Osteoblast (primary cell): ENCODE measurements at places on chromosomes 3 and 15. TPM values are rescaled to one million over a fixed set of nuclear protein-coding genes. Genes with fewer than 3 reads are reported as not detected.

- DNase-seq, result no peak
These were observed 116.9 kb downstream of the TP63 start for GRCh38 chr3:189748046-189748445.

GRCh38 chr3:172221547-172221946, 182.2 kb downstream of the FNDC3B start:
- DNase-seq, result peak; percentile 78

GRCh38 chr15:77418966-77419835, 703 bp downstream of the PEAK1 start:
- DNase-seq, result peak; percentile 82

The SERPINI2 gene
- total RNA-seq, result not detected in 2 replicates

DNA sequence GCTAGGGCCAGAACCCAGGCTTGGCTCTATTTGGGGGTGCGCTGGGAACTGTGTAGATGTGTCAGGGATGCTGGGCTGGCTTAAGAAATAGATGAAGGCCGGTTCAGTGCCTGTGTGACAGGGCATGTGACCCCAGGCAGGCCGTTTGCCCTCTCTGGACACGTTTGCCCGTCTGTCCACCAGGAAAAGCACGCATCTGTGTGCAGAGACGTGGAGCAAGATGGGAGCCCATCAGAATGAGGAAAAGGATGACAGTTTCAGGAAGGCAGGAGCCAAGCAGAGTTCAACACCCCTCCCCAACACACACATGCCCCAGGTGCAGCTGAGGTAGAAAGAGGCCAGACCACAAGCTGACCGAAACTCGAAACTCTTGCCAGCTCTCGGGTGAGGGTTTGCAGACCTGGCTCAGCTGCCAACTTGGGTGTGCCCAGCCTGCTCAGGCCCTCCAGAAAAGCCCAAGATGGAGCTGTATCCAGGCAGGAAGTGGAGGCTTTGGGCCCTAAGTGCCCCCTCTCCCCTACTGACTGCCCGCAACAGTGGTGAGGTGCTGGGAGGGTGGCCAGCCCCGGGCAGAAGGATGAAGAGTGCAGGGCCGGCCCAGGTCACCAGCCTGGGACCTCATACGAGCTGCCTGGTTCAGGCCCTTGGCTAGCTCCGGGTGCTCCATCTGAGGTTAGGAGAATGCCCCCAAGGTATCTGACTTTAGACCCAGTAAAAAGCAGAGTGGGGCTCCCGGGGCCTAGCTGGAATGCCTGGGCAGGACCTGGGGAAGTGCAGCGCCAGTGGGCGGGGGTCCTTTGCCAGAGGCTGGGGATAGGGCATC, 10.2 kb upstream of the MESP1 start:
- DNase-seq, result no peak

The UROC1 gene
- total RNA-seq, result not detected in 2 replicates

DNA sequence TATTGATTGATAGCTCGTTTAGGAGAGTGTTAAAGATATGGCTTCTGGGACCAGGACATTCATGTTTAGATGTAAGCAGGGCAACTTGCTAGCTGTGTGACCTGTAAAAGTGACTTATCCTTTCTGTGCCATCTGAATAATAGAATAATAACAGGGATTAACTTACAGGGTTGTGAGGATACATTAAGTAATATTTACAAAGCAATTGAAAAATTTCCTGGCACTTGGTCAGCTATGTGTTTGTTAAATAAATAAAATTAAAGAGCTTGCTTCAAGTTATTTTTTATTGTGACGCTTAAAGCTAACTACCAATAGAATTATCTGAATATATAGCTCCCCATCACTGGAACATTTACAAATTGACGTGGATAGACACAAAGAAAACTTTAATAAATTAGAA, 287.9 kb upstream of the CDIN1 start:
- DNase-seq, result no peak
